ENCODE measurements at places on chromosomes 4 and X.

DNA sequence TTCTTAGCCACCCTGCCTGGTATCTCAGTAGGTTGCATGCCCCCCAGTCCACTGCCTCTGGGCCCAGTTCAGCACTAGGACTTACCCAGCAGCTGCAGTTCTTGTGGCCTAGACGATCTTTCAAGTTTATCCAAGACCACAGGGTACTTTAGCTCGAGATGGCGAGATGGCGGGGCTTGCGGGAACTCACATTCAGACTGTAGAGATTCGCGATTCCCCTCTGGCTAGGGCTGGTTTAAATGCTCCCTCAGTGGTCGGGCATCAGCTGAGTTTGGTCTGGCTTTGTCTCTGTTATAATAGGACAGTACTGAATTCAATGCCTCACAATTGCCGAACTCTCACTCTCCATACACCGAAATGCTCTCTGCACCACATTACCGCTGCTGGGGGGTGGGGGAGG is 18.4 kb upstream of the RFC1 start:
- H3K4me3 ChIP-seq = no peak overlapping the region
- H3K27ac ChIP-seq = no peak overlapping the region
- no peak for DNase-seq

DNA sequence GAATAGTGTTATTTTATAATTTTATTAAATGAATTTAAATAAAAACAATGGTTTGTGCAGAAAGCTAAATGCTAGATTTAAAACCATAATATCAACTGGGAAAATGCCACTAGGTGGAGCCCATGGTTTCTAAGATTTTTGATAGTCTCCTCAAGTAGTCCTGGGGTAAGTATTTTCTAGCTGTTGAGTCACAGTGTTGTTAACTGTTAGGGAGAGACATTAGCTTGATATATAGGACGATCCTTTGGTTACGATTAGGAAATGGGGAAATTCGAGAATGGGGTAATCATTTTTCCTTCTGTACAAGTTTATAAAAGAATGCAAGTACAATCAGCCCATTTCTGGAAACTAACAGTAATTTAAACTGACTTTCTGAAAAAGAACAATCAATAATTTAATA is 378.4 kb downstream of the ANKRD50 start:
- H3K4me1 ChIP-seq = no peaks in the 10 kb centered on the region
- no peaks in the 10 kb centered on the region for H3K27me3 ChIP-seq

GRCh38 chrX:40177942-40178715 is 80.4 kb upstream of the BCOR start:
- no peaks in the 10 kb centered on the region for H3K36me3 ChIP-seq
- H3K4me3 ChIP-seq = no peak overlapping the region
- H3K27me3 ChIP-seq = no peaks in the 10 kb centered on the region
- H3K27ac ChIP-seq = no peak overlapping the region
- no peak for DNase-seq

- no peak overlapping the region for H3K4me3 ChIP-seq
- H3K36me3 ChIP-seq = no peaks in the 10 kb centered on the region
- no peaks in the 10 kb centered on the region for H3K4me1 ChIP-seq
- no peak overlapping the region for H3K27ac ChIP-seq
Measured at GRCh38 chr4:75069493-75070074, 136.7 kb downstream of the PARM1 start.

GRCh38 chr4:14856934-14857235 is 145.4 kb upstream of the CPEB2 start:
- no peaks in the 10 kb centered on the region for H3K36me3 ChIP-seq
- H3K27ac ChIP-seq = peak overlapping the region; percentile 67
- no peak for DNase-seq
- H3K4me1 ChIP-seq = peaks cover 18% of the 10 kb centered on the region
- H3K4me3 ChIP-seq = no peak overlapping the region
- H3K27me3 ChIP-seq = no peaks in the 10 kb centered on the region

DNA sequence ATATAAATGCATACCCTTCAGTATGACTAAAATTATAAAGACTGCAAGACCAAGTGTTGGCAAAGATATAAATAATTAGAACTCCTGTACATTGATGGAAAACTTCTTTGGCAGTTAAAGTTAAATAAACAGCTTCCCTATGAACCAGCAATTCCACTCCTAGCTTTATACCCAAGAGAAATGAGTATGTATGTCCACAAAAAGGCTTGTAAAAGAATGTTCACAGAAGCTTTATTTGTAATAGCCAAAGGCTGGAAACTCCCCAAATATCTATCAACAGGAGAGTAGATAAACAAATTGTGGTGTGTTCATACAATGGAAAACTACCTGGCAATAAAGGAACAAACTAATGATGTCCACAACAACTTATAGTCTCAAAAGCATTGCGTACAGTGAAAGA is 184.8 kb downstream of the AMELX start:
- no peaks in the 10 kb centered on the region for H3K36me3 ChIP-seq
- no peak overlapping the region for H3K27ac ChIP-seq
- H3K4me3 ChIP-seq = no peak overlapping the region

All from vagina (tissue), 2 donors.